Glomerular endothelial cell (primary cell): ENCODE measurements at places on chromosomes 4 and X. TPM values are rescaled to one million over a fixed set of nuclear protein-coding genes. Genes with fewer than 3 reads are reported as not detected.

RBMXL3 gene
- not detected in 2 replicates for total RNA-seq

FDCSP gene
- not detected in 2 replicates for total RNA-seq

ETNPPL gene
- total RNA-seq, result not detected in 2 replicates

CLDN22 gene
- not detected in 2 replicates for total RNA-seq

BMPR1B gene
- total RNA-seq, result 0.24 and 0.88 TPM in 2 replicates

GRCh38 chrX:28351801-28352200 is 235.4 kb upstream of the IL1RAPL1 start:
- no peak for DNase-seq

DNA sequence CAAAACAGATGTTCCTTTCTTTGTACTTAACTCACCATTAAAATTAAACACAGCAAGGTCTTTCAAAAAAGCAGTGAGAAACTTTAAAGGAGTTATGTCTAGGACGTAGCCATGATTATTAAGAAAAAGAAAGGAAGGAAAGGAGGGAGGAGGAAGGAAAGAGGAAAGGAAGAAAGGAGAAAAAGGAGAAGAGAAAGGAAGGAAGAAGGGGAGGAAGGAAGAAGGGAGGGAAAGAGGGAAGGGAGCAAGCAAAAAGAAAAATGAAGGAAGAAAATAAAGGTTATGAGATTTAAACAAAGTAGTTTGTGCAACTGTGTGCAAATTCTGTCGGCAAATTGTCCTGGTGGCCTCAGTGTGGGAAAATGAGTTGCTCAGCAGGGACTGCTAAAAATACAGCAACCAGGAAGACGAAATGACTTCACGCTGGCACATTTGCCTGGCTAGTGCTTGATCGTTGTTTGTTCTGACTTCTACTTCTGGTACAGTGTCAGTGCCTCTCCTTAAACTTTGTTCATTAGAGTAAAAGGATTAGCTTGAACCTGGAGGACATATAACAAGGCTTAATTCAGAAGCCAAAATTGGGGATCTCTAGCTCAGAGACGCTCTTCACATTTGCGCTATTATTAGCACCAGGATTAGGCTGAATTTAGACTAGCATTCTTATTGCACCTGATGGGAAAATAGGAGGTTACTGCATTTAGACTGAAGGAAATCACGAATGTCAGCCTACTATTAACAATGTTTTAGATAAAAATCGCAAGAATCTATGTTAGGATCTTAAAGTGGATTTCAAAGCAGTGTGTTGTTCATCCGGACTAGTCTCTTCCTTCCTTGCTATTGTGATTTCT is 81.2 kb downstream of the DCK start:
- DNase-seq, result no peak

DNA sequence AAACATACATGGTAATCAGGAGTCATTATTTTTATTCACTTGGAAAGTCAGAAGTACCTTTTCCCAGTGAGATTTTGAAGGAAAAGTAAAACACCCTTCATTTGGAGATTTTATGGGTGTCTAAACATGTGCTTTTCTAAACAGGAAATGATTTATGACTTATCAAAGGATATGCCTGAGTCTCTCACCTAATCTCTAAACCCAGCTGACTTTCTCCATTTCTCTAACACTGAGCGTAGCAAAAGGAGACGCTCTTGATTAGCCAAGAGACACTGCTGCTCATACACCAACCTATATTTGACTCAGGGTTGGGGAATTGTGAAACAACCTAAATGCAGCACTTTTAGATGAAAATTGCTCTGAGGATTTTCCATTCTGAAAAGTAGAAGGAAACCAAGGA is 468.5 kb upstream of the FTHL17 start:
- DNase-seq, result no peak

- no peak for DNase-seq
Observed at GRCh38 chrX:146041741-146042140, 224.1 kb downstream of the SLITRK2 start.

DNA sequence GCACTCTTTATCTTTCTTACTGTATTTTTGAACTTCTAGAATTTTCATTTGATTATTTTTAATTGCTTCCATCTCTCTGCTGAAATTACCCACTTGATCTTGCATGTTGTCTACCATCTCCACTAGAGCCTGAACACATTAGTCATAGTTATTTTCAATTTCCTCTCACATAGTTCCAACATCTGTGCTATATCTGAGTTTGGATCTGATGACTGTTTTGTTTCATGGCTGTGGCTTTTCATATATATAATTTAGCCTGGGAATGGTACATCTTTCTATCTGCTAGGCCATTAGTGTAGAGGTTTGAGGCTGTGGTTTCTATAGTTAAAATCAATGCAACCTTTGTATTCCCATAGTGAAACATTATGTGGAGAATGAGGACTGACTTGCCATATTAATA is 33.2 kb downstream of the NPY2R start:
- no peak for DNase-seq

DNA sequence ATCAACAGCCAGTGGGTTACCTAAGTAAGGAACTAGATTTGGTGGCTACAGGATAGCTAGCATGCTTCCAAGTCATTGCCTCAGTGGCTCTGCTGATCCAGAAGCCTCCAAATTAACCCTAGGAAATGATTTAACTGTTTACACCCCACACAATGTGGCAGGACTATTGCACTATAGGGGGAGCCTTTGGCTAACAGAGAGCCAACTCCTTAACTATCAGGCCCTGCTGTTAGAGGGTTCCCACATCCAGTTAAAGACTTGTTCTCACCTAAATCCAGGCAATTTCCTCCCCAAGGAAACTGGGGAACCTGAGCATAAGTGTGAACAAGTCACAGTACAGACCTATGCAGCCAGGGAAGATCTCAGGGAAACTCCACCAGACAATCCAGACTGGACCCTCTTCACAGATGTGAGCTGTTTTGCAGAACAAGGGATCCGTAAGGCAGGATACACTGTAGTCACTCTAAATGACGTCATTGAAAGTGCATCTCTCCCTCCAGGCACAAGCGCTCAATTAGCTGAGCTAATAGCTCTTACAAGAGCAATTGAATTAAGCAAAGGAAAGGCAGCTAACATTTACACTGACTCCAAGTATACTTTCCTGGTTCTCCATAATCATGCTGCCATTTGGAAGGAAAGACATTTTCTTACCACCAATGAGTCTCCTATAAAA is 185.3 kb upstream of the SPOCK3 start:
- no peak for DNase-seq
